ENCODE measurements at places on chromosomes 11 and 22.
A peak's percentile ranks its signal among the peaks of the same experiment; 100 is the strongest.

DNA sequence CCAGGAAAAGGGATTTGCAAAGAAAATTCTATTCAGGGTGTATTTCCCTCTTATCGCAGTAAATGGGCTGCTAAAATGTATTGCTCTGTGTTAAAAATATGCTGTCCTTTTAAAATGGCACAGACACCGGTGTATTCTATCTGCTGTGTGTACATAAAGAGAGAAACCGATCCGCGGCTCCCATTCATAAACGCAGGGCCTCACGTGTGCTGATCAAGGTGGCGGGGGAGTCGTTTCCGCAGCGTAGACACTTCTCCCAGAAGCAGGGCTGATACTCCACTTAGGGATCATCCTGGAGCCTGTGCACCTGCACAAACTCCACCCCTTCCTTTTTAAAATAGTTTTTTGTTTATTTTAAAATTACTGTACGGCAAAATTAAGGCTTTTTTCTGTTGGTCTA is 26.1 kb upstream of the IGSF9B start:
- no peak for DNase-seq

DNA sequence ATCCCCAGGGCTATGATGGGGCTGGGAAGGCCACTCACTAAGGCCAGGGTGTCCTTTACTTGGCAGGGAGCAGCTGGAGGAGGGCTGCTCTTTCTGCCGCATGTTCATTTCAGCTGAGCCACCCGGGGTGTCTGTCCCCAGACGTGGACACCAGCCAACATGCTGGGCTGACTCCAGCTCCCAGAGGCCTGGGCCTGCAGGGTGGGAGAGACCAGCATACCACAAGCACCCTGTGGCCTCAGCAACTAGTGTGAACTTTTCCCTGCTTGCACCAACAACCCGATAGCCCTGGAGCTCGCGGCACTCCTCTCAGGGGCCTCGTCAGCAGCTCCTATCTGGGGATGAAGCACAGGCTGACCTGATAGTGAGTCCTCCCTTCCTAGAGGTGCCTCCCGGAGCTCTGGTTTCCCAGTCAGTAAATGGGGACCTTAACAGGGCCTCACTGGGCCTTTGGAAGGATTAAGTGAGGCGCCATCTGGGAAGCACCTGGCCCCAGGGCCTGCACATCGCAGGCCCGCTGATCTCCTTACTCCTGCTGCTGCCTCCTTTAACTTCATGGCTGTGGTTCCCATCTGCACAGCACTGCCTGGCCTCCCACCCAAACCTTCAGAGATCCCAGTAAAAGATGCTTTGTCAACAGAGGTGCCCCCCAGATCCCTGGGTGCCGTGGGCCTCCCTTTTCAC is 83.4 kb downstream of the GALNT18 start:
- DNase-seq = no peak

GRCh38 chr11:1100417-1101245 is 26.0 kb downstream of the MUC2 start:
- no peak for DNase-seq

DNA sequence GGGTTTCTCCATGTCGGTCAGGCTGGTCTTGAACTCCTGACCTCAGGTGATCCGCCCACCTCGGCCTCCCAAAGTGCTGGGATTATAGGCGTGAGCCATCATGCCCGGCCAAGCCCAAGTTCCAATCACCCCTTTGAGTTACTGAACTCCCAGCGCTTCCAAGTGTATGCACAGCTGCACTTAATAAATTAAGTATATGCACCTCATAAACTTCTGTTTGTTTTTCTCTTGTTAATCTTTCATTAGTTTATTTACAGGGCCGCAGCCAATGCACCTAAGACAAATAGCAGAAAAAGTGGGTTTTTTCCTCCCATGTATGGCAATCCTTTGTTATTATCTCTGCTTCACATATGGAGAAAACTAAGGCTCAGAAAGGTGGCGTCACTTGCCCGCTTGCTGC is 21.3 kb downstream of the SYN3 start:
- DNase-seq = no peak

- DNase-seq = no peak
These were observed 6.6 kb downstream of the TNKS1BP1 start for GRCh38 chr11:57318178-57318577.

GRCh38 chr11:109155291-109155690 is 266.7 kb upstream of the C11orf87 start:
- no peak for DNase-seq

DNA sequence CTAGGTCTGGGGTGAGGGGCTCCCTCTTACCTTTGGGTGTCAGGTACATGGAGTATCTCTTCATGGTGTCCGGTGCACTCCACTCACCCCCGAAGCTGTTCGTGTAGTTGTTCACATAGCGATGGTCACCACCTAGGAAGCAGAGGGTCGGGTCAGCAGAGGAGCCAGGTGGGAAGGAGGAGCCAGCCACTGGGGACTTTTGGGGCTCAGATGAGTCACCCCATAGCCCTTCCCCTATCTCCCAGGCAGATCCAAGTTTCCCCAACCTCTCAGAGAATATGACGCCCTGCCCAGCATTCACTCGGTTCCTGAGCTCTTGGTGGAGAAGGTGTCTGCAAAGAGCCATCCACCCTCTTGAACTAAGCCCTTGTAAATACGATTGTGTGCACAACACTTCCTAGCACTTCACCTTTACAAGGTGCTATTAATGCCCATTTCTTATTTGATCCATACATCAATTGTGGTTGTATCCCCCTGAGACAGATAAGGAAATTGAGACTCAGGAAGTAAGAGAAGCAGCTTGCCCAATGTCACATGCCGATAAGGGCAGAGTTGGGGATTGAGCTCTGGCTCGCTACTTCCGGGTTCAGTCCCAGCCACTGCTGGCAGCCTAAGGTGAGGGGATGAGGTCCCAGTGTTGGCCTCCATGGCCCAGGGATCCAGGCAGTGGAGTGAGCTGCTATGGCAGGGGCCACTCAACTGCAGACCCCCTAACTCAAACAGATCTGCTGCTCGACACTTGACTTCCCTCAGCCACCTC is 14.8 kb downstream of the TRIM29 start:
- DNase-seq = no peak

GRCh38 chr22:42648368-42649245 is 585 bp downstream of the CYB5R3 start:
- peak; percentile 63 for DNase-seq

GRCh38 chr11:57402188-57403002 is 11.9 kb upstream of the PRG2 start:
- DNase-seq = peak; percentile 63

All from 8988T (cell line).